Heart left ventricle (tissue), 16 donors: ENCODE measurements at places on chromosomes 1 and 21.

DNA sequence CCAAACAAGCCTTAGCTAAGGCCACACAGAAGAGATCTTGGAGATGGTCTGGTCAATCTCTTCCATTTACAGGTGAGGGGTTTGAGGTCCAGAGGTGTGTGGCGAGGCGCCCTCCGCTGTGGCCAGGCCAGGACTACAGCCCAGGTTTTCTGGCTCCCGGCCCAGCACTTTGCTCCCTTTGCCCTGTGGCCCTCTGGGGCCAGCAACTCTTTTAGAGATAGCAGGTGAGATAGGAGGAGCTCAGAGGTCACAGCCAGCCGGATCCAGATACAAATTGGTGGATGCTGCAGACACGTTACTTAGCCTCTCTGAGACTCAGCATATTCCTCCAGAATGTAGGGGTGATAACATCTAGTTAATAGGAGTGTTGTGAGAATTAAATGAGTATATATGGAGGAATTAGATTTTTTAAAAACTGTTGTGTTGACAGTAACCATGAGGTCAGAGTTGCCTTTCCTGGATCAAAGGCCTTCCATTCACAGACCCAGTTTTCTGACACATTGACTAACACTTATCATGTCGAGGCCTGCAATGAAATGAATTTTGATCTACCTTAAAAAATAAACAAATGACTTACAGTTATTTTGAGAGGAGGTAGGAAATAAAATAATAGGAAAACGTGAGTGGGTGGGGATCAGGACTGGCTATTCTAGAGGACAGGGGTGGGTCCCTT is 16.6 kb downstream of the TEX35 start:
- H3K4me3 ChIP-seq: no peak overlapping the region
- H3K4me1 ChIP-seq: peaks cover 9% of the 10 kb centered on the region
- no peak overlapping the region for H3K27ac ChIP-seq
- DNase-seq: no peak
- H3K27me3 ChIP-seq: no peaks in the 10 kb centered on the region
- no peaks in the 10 kb centered on the region for H3K36me3 ChIP-seq

DNA sequence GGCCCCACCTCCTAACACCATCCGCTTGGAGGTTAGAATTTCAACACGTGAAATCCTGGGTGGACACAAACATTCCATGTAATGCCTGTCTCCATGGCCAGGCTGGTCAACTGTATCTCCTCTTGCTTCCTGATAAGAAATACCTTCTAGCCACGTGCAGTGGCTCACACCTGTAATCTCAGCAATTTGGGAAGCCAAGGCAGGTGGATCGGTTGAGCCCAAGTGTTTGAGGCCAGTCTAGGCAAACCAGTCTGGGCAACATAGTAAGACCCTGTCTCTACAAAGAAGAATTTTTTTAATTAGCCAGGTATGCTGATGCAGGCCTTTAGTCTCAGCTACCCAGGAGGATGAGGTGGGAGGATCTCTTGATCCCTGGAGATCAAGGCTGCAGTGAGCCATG is 58.3 kb upstream of the GALNT2 start:
- H3K4me1 ChIP-seq: no peaks in the 10 kb centered on the region
- H3K27me3 ChIP-seq: no peaks in the 10 kb centered on the region
- no peak for DNase-seq
- H3K36me3 ChIP-seq: no peaks in the 10 kb centered on the region

DNA sequence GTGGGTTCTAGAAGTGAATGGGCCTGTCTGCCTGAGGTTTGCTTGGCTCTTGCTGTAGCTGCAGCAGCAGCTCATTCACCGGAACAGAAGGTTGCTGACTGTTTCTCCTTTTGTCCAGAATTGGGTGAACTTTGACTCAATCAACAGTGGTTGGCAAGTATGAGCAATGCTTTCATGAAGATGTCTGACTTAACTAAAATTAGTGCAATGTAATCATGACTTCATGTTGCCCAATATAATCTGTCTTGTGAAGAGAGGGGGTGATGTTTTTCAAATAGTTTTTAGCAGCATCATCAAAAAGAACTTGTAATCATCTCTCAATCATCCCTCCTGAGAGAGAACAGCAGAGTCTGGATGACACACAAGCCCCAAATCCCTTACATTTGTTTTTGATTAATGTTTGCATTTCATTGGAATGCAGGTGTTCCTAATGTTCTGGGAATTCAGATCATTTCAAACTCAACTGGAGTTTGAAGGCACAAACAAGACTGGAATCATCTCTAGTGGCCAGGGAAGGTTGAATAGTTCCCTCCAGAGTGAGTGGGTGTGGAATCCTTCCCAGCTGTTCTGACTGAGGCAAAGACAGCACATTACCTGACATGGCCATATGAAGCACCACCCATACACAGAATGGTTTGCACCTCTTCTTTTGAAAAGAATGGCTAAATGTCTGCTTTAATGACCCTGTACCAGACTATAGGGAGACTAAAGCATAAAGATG is 82.9 kb downstream of the HLX start:
- H3K4me3 ChIP-seq: no peak overlapping the region
- H3K27ac ChIP-seq: no peak overlapping the region
- DNase-seq: no peak
- no peaks in the 10 kb centered on the region for H3K4me1 ChIP-seq

DNA sequence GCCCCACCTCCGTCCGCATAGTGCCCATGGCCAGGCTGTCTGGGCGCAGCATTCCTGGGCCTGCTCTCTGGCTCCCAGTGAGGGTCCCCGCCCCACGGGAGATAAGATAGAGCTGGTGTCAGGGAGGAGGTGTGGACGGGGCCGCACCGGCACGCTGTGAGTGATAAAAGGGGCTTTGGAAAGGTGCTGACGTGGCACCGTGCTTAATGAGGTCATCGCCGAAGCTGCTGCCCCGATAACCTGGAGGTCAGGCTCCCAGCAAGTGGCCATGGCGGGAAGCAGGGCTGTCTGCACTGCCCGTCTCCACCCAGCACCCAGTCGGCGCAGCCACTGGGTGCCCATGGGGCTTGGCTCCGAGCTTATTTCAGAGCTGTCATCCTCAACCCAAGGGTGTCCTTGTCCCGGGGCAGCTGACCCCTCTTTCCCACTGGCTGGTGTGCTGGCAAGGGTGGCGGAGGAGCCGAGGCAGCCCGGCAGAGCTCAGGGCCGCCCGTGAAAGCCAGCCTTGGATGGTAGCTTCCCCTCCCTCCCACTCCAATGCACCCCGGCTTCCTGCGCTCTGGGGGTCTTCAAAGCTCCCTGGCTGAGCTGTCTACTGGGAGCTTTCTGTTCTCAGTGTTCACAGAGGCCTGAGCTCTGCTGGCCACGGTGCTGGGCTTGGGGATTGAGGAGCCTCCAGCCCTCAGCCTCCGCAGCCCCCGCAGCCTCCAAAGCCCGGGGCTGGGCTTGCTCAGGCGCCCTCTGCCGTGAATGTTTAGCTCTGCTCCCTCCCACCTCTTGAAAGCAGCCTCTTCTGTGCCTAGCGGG is 105.1 kb upstream of the ARHGEF16 start:
- no peaks in the 10 kb centered on the region for H3K27me3 ChIP-seq
- H3K36me3 ChIP-seq: no peaks in the 10 kb centered on the region
- H3K4me1 ChIP-seq: peaks cover 83% of the 10 kb centered on the region
- H3K4me3 ChIP-seq: no peak overlapping the region
- peak; percentile 85 for DNase-seq

GRCh38 chr1:28392027-28392652 is 22.6 kb downstream of the PHACTR4 start:
- no peak overlapping the region for H3K4me3 ChIP-seq
- DNase-seq: no peak
- H3K4me1 ChIP-seq: no peaks in the 10 kb centered on the region
- no peaks in the 10 kb centered on the region for H3K27me3 ChIP-seq

- no peak overlapping the region for H3K4me3 ChIP-seq
- H3K27me3 ChIP-seq: peaks cover 38% of the 10 kb centered on the region
- DNase-seq: no peak
- H3K27ac ChIP-seq: no peak overlapping the region
Measured at GRCh38 chr1:16727190-16728111, 12.9 kb upstream of the RNU1-4 start.

- H3K36me3 ChIP-seq: no peaks in the 10 kb centered on the region
- H3K4me3 ChIP-seq: no peak overlapping the region
- H3K4me1 ChIP-seq: no peaks in the 10 kb centered on the region
- no peak overlapping the region for H3K27ac ChIP-seq
- no peak for DNase-seq
Measured at GRCh38 chr1:155300553-155301329, 497 bp downstream of the PKLR start.

DNA sequence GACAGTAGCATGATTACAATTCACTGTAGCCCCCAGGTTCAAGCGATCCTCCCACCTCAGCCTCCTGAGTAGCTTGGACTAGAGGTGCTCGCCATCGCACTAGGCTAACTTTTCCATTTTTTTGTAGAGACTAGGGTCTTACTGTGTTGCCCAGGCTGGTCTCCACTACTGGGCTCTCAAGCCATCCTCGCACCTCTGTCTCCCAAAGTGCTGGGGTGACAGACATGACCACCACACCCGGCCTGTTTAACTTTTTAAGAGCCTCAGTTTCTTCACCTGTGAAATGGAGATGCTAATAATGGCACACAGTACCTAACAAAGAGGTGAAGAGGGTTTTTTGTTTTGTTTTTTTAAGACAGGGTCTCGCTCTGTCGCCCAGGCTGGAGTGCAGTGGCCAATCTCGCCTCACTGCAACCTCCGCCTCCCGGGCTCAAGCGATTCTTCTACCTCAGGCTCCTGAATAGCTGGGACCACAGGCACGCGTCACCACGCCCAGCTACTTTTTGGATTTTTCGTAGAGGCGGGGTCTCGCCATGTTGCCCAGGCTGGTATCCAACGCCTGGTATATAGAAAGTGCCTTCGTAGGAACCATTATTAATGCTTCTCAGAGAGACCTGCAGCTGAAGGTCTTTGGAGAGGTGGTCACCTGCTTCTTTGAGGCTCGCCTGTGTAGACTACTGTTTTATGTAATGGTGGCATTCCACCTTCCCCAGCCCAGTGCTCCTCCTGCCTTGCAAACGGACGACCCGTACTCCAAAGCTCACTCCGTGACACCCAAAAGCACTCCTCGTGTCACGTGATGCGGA is 567 bp downstream of the PMVK start:
- H3K27ac ChIP-seq: peak overlapping the region; percentile 96
- no peak for DNase-seq
- no peaks in the 10 kb centered on the region for H3K36me3 ChIP-seq
- peaks cover 11% of the 10 kb centered on the region for H3K4me1 ChIP-seq
- H3K4me3 ChIP-seq: peak overlapping the region; percentile 39

DNA sequence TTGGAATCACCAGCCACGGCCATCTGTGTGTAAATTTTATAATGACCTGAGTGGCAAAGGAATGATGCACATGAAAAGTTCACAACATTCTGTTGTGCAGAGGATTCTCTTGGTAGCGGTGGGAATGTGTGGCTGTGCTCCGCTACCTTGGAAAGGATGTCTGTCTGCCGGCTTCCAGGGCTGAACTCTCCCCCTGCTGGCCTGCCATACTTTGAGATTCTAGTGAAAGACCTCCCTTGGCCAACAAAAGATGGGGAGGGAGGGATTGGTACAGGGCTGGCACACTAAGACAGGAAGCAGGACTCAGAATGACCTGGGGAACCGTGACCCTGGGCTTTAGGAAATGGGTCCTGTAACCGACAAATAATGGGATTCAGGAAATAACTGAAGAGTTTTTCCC is 194.5 kb upstream of the PLD5 start:
- no peak overlapping the region for H3K27ac ChIP-seq

GRCh38 chr1:88463401-88463985 is 220.6 kb upstream of the PKN2 start:
- no peak for DNase-seq
- H3K27me3 ChIP-seq: no peaks in the 10 kb centered on the region
- peak overlapping the region; percentile 46 for H3K4me3 ChIP-seq
- H3K4me1 ChIP-seq: no peaks in the 10 kb centered on the region

DNA sequence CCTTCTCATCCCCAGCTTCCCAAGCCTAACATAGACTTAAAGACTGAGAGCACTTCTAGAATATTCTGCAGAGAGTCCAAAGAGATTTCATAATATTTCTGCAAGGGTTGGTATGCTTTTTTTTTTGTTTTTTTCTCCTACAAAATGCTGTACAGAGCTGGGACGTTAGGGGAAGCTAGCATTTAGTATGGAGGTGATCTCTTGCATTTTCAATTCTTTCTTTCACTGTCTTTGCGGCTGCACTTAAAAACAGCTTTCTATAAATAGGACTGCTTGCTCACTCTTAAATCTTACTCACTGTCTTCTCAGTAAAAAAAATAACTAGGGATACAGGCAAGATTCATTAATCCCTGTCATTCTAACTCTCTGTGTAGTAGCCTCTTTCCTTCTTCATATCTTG is 7.4 kb downstream of the DSCAM start:
- no peak for DNase-seq
- H3K27ac ChIP-seq: no peak overlapping the region
- no peaks in the 10 kb centered on the region for H3K36me3 ChIP-seq
- H3K4me3 ChIP-seq: no peak overlapping the region
- peaks cover 6% of the 10 kb centered on the region for H3K4me1 ChIP-seq
- H3K27me3 ChIP-seq: peaks cover 9% of the 10 kb centered on the region
